Fibroblast of skin of right quadriceps (primary cell): ENCODE measurements at places on chromosomes 6 and 20.
A peak's percentile ranks its signal among the peaks of the same experiment; 100 is the strongest.

DNA sequence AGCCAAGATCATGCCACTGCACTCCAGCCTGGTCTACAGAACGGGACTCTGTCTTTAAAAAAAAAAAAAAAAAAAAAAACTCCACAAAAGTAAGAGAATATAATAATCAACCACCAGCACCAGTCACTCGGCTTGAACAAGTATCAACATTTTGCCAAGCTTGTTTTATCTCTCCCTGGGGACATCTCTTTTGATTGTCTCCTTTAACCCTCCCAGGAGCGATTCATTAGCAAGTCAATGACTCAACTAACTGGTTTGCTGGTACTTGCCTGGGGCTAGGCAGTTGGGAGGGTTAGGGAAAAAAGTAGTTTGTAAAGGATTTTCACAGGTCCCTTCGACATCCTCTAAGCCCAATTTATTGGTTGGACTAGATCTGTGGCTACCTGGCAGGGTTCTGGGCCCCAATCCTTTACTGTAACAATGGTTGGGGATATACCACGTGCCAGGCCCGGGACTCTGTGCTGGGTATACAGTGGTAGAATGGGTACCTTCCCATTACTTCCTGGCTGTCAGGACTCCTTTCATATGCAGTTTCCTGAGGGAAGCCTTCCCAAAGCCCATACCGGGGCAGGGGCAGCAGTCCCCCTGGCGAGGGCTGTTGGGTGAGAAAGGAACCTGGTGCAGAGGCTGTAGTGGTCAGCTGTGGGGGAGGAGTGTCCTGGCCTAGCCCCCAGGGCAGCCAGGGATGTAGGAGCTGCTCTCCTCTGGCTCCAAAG is 12.2 kb downstream of the TGIF2 start:
- DNase-seq, result peak; percentile 82

DNA sequence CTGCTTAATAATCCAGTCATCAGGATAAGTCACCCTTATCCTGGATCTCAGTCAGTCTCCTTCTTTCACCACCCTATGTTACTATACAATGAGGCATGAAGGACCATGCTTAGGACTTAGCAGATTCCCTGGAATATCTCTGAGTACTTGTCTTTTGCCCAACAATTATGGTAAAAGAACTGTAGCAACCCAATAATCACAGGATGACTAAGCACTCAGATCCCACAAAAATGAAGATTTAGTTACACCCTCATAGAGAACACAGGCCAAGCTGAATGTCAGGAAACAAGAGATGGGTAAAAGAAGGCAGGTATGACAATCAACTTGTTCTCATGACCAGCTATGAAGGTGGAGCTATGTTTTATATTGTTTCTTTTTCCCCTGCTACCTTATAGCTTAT is 91.4 kb downstream of the EDN1 start:
- peak; percentile 42 for DNase-seq

GRCh38 chr6:27214126-27214601 is 33.3 kb upstream of the PRSS16 start:
- no peak for DNase-seq

GRCh38 chr6:116444575-116444974 is 16.6 kb upstream of the CALHM6 start:
- no peak for DNase-seq

DNA sequence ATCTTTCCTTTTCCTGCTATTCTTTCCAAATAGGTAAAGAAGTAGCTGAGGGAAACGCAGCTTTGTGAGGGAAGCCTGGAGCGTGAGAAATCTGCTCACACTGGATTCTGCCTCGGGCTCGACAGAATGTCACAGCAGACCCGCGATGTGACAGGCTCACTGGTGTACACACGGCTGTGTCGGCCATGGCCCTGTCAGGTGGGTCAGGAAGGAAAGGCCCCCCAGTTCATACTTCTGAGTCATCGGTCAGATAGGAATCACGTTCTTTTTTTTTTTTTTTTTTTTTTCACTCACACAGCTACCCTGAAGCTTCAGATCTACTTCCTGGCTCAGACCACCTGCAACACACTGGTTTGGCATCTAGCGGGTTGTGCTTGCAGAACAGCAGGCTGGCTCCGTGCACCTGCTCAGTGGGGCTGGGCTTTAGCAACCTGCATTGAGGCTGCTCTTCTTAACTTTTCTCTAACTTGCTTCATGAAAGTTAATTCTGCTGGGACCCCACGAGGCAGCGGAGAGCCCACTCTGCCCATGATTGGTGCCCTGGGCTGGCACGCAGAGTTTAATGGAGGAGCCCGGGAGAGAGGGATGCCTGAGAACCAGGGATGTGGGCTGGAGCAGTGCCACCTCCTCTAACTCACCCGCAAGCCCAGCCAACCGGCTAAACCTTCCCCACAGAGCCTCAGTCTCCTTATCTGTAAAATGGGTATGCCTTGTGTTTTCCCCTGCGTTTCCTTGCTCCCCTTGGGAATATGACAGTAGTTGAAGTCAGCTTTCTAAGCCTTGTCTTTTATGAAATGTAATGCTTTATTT is 61.5 kb upstream of the FNDC1 start:
- no peak for DNase-seq

DNA sequence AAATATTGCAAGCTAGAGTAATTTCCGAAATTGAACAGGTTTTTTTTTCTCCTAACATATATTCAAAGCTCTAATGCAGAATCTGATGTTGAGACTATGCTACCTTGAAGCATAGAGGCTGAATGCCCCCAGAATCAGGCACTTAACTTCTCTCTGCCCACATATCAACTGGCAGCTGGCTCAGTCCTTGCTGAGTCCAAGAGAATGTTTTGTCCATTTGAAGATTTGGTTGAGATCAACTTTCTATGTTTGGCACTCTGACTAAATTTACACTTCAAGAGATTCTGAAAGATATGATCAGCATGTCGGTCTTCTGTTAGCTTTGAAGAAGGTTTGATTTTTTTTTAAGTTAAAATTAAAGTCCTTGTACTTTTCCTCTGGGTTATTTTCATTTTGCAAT is 1298.1 kb downstream of the EPHA7 start:
- DNase-seq, result no peak

DNA sequence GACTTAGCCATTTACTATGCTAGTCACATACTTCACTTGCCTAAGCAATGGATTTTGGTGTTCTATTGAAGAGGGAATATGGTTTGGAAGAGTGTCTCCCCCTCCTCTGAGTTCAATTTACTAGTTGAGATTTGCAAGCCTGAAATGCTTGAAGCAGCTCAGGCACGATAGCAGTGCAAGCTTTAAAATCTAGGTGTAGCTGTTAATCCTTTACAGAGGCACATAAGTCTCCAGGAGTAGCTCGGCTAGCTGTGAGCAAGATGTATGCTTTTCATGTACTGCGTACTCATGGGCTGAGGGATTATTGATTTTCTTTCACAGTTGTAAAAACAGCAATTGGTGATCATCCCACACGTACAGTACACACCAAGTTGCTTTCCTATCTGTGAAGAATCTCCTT is 726 bp downstream of the FLRT3 start:
- DNase-seq, result peak; percentile 22

DNA sequence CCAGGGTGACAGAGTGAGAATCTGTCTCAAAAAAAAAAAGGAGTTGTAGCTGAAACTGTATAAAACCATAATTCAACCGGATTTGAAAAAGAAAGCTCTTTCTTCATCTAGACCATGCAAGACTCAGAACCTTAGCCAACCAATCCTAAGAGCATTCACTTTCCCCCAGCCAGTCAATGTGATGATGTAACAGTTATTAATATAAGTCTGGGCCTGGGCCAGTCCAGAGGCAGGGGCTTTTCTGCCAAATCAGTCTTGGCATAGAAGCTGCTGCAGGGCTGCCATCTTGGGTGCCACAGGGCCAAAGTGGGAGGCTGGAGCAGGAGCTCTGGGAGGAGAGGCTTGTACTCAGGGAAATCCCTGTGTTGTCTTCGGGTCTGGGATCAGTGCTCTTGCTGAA is 288.4 kb downstream of the CLIC5 start:
- no peak for DNase-seq

- peak; percentile 31 for DNase-seq
Measured at GRCh38 chr6:136201732-136202131, 48.4 kb downstream of the MTFR2 start.

GRCh38 chr6:27478706-27479318 is 5.9 kb upstream of the ZNF184 start:
- DNase-seq, result peak; percentile 92

- DNase-seq, result peak; percentile 95
Measured at GRCh38 chr20:10115021-10115420, 80.2 kb downstream of the ANKEF1 start.

DNA sequence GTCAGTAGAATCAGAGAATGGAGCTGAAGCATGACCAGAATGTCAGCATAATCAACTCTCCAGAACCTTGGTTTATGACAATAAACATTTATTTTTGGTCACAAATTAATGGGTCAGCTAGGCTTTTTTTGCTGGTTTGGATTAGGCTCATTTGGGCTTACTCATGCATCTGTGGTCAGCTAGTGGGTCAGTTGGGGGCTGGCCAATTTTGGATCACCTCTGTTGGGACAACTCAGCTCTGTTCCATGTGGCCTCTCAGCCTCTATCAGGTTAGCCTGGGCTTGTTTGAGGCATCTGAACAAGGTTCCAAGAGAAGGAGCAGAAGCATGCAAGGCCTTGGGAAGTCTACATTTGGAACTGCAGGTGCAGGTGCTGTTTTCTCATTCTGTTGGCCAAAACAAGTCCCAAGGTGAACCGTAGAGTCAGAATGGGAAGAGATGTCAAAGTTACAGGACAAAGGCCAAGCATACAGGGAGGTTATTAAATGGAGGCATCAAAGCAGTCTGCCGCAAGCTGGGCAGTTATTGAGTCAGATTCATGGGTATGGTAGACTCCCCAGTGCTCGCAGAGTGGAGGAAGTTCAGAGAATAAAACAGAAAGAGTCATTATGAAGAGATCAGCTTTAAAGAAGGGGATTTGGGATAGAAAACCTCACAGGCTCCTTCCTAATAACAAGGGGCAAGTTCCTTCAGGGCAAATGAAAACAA is 173.0 kb downstream of the PLCB4 start:
- DNase-seq, result no peak

- peak; percentile 26 for DNase-seq
Measured at GRCh38 chr6:118565311-118565960, 17.3 kb downstream of the PLN start.

GRCh38 chr6:141195251-141195832 is 937.4 kb upstream of the GJE1 start:
- DNase-seq, result no peak

DNA sequence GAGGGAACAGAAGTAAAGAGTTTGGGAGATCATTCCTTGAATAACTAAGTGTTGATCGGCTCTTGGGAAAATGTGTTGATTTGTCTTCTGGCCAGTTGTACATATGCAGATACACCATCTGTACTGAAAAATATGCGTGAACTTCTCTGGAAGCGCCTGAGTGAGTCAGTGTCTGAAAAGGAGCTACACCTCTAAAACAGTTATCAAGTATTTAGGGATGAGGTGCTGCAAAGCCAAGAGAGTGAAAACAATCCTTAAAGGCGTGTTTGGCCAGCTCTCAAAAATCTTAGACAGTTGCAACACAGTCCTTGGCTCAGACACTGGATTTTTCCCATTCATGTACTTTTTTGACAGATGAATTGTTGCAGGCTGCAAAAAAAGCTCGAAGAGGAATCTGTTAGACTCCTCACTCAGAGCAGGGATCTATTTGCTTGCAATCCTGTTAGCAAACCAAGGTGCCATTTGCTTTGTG is 61.3 kb downstream of the BMP6 start:
- peak; percentile 91 for DNase-seq

DNA sequence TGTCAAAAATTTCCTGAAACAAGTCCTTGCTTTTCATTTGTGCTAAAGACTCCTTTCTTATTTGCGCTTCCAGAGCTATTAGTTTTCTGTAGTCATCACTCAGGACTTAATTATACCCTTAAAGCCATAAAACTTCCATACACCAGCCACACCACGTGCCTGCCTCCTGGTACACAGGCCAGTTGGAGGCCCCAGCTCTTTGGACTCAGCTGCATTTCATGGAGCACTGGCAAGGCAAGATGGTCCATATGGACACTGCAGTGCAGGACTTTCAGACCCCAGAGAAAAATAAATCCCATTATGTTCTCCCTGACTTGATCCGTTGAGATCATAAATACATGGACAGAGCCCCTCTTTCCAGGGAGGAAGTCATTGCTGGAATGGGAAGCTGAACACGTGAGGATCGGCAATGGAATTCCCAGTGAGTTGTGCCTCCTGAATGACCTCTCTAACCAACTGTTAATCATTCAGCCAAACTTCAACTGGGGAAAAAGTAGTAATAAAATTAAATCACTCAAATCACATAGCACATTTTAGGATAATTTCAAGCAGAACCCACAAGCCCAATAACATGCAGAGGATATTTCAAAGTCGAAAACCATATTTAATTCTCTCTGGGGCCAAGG is 173.1 kb downstream of the HACE1 start:
- peak; percentile 34 for DNase-seq

- peak; percentile 85 for DNase-seq
Measured at GRCh38 chr20:35093267-35093884, 769 bp upstream of the TRPC4AP start.

DNA sequence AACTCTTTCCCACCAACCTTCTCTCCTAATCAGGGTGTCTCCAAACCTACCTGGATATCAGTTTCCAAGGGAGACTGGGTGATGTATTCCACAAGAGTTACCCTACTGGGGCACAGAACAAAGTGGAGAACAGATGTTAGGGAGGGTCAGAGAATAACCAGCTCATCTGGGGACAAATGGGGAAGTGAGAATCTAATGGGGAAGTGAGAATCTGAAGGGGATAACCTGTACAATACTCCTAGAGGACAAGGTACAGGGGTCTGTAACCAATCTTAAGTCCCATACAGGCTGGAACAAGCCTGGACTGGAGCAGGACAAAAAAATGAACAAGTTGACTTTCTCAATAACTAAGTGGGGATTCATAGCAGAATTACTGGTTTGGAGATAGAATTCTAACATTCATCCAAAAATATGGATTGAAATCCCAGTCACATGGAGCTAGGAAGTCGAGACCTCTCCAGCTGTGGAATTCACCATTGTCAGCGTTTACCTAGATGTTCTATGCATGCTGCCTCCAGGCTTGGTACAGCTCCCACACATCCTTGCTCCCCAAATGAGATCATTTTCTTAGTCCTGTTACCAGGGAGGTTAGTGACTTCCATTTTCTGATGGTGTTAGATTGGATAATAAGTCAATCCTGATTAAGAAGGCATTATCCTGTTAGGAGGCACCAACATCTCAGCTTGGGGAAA is 214.8 kb upstream of the MOCS1 start:
- DNase-seq, result no peak

DNA sequence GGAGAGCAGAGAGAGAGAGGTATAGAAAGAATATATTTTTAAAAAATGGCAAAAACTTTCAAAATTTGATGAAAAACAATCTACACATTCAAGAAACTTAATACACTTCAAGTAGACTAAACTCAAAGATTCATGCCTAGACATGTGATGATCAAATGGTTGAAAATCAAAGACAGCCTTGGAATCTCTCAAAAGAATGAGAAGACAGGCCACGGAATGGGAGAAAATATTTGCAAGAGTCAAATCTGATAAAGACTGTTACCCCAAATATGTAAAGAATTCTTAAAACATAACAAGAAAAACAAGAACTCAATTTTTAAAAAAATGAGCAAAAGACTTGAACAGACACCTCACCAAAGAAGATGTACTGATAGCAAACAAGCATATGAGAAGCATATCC is 49.7 kb downstream of the THEMIS start:
- peak; percentile 61 for DNase-seq

GRCh38 chr20:16662467-16662866 is 67.4 kb upstream of the SNRPB2 start:
- no peak for DNase-seq

GRCh38 chr6:143999406-143999805 is 8.7 kb downstream of the PLAGL1 start:
- DNase-seq, result peak; percentile 61
